H9 (cell line): ENCODE measurements at places on chromosomes 2 and 18. TPM values are rescaled to one million over a fixed set of nuclear protein-coding genes. Genes with fewer than 3 reads are reported as not detected.

Gene NT5C1B
- not detected in 2 replicates for total RNA-seq

Gene NEUROD1
- not detected in 2 replicates for total RNA-seq

Gene BMP10
- not detected in 2 replicates for total RNA-seq

Gene C18orf54
- 21.6 and 23.2 TPM in 2 replicates for total RNA-seq

Gene PPIG
- total RNA-seq = 66.2 and 68.9 TPM in 2 replicates

Gene GPBAR1
- 0.37 and 0.44 TPM in 2 replicates for total RNA-seq

GRCh38 chr2:168649105-168649504 is 153.3 kb upstream of the NOSTRIN start:
- H3K4me3 ChIP-seq = no peak overlapping the region
- H3K4me1 ChIP-seq = no peaks in the 10 kb centered on the region; the same call in 1 of the 2 replicates
- DNase-seq = no peak
- no peak overlapping the region for H3K27ac ChIP-seq
- 0 out of 2 replicates have a peak, but pooled peaks cover 3% of the 10 kb centered on the region for H3K36me3 ChIP-seq
- H3K27me3 ChIP-seq = no peaks in the 10 kb centered on the region

GRCh38 chr18:24486684-24487083 is 26.2 kb downstream of the HRH4 start:
- no peak overlapping the region for H3K4me3 ChIP-seq
- no peaks in the 10 kb centered on the region for H3K36me3 ChIP-seq
- H3K4me1 ChIP-seq = no peaks in the 10 kb centered on the region

- no peak for DNase-seq
- peaks cover 73% of the 10 kb centered on the region for H3K36me3 ChIP-seq
- no peaks in the 10 kb centered on the region for H3K4me1 ChIP-seq
- H3K4me3 ChIP-seq = no peak overlapping the region
Measured at GRCh38 chr2:206031950-206032567, 53.9 kb downstream of the INO80D start.

- H3K27ac ChIP-seq = no peak overlapping the region
- H3K27me3 ChIP-seq = no peaks in the 10 kb centered on the region
- DNase-seq = no peak
- no peaks in the 10 kb centered on the region for H3K36me3 ChIP-seq
- H3K4me1 ChIP-seq = no peaks in the 10 kb centered on the region
- no peak overlapping the region for H3K4me3 ChIP-seq
Measured at GRCh38 chr2:109475531-109476210, 138.1 kb downstream of the SEPTIN10 start.

- no peaks in the 10 kb centered on the region for H3K27me3 ChIP-seq
- H3K4me3 ChIP-seq = no peak overlapping the region
- no peaks in the 10 kb centered on the region for H3K4me1 ChIP-seq
- peaks cover 80% of the 10 kb centered on the region for H3K36me3 ChIP-seq
Measured at GRCh38 chr2:238069877-238070276, 9.1 kb downstream of the SCLY start.

GRCh38 chr2:31523871-31524492 is 56.8 kb downstream of the SRD5A2 start:
- no peaks in the 10 kb centered on the region for H3K27me3 ChIP-seq
- no peaks in the 10 kb centered on the region for H3K4me1 ChIP-seq
- H3K27ac ChIP-seq = no peak overlapping the region
- H3K36me3 ChIP-seq = no peaks in the 10 kb centered on the region

DNA sequence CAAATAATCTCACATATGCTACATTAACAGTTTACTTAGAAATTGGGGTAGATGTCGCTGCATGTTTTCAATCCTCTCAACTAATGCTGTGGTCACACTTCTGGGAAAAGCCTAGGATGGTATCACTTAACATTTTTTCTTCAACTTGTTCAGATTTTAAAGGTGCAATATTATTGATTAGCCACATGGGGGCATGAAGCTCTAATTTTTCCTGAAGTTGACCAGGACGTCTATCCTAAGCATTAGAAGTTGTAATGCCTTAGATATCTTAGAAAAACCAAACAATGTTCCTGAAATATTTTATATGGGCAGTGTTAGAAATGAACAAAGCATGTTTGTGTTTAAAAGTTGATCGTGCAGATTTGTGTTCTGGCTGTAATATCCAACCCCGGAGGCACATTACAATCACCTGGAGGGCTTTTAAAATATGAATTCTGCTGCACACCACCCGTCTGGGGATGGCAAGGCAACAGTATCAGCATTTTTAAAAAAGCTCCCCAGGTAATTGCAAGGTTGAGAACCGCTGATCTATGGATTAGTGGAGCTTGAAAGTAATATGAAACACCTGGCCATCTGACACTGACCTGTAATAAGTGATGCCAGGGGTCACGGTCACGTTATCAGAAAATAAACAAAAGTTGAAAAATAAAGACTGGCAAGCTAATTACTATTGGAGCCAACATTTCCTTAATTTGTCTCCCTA is 100.5 kb upstream of the LMAN1 start:
- H3K4me1 ChIP-seq = no peaks in the 10 kb centered on the region
- no peak overlapping the region for H3K27ac ChIP-seq
- no peaks in the 10 kb centered on the region for H3K27me3 ChIP-seq

DNA sequence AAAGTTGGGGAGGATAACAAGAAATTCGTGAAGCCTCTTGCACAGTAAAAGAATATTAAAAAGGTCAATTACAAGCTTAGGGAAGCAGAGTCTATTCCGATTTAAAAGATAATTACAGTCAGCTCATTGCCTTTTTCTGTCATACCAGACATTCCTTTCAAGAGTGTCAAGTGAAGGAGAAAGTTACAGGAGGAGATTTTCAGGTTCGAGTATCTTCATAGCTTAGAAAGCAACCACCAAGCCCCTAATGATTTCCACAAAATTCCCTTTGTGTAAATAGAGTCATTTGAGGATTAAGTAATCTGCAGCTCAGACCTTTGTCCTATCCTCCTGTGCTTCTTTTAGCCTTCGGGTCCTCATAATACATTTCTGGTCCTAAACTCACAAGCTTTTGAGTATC is 414.9 kb downstream of the CDH2 start:
- no peak overlapping the region for H3K27ac ChIP-seq
- H3K4me3 ChIP-seq = no peak overlapping the region
- DNase-seq = no peak
- no peaks in the 10 kb centered on the region for H3K36me3 ChIP-seq
- peaks cover 7% of the 10 kb centered on the region for H3K4me1 ChIP-seq

- H3K4me1 ChIP-seq = peaks cover 2% of the 10 kb centered on the region
- H3K27me3 ChIP-seq = no peaks in the 10 kb centered on the region
- H3K4me3 ChIP-seq = no peak overlapping the region
- DNase-seq = no peak
- H3K36me3 ChIP-seq = peaks cover 31% of the 10 kb centered on the region
Measured at GRCh38 chr2:201983174-201983573, 50.5 kb upstream of the FZD7 start.

- no peak overlapping the region for H3K27ac ChIP-seq
- no peaks in the 10 kb centered on the region for H3K4me1 ChIP-seq
- no peaks in the 10 kb centered on the region; the same call in 1 of the 3 replicates for H3K36me3 ChIP-seq
- no peaks in the 10 kb centered on the region for H3K27me3 ChIP-seq
Measured at GRCh38 chr2:159227467-159227866, 59.0 kb downstream of the WDSUB1 start.

DNA sequence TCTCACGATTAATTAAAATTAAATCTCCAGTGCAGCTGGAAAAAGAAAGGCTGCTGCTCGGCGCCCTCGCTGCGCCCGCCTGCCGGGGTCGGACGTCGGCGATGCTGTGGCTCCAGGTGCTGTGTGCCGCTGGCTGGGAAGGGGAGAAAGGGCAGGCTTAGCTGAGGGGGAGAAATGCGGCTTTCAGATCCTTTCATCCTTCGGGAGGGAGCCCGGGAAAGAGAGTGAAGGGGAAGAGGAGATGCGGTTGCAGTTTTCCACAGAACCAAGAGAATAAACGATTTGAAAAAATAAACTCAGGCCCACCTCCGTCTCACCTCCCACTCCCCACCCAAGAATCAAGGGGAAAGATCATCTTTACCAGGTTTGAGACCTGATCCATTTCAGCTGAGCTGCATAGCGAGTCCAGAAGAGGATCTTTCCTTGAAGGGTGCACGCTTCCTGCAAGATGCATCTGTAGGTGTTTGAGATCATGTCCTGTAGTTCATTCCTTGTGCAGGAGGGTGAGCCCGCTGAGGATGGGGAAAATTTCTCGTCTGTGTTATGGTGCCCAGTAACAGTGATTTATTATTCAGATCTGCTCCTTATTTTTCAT is 495 bp downstream of the TMEM169 start:
- H3K27me3 ChIP-seq = no peaks in the 10 kb centered on the region; the same call in 1 of the 2 replicates
- no peak overlapping the region for H3K27ac ChIP-seq
- no peaks in the 10 kb centered on the region; the same call in 1 of the 2 replicates for H3K36me3 ChIP-seq
- peak; percentile 33 for DNase-seq
- H3K4me1 ChIP-seq = peaks cover 12% of the 10 kb centered on the region

- H3K36me3 ChIP-seq = no peaks in the 10 kb centered on the region
- no peaks in the 10 kb centered on the region for H3K4me1 ChIP-seq
- no peak for DNase-seq
- H3K27me3 ChIP-seq = no peaks in the 10 kb centered on the region
- no peak overlapping the region for H3K4me3 ChIP-seq
- H3K27ac ChIP-seq = no peak overlapping the region
Measured at GRCh38 chr18:55119434-55119833, 160.2 kb upstream of the CCDC68 start.

DNA sequence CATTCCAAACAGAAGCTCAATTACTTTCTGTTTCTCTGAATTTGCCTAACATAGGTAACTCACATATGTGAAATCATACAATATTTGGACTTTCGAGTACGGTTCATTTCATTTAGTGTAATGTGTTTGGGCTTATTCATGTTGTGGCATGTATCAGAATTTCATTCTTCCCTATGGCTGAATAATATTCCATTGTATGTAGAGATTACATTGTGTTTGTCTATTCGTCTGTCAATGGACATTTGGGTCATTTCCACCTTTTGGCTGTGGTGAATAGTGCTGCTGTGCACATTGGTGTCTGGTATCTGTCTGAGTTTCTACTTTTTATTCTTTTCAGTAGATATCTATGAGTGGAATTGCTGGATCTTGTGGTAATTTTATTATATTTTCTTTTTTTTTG is 43.9 kb downstream of the LBH start:
- H3K4me1 ChIP-seq = no peaks in the 10 kb centered on the region
- no peak overlapping the region for H3K27ac ChIP-seq
- no peaks in the 10 kb centered on the region for H3K27me3 ChIP-seq
- no peak overlapping the region for H3K4me3 ChIP-seq

GRCh38 chr2:241492174-241492565 is 16.2 kb downstream of the STK25 start:
- H3K27me3 ChIP-seq = no peaks in the 10 kb centered on the region
- H3K27ac ChIP-seq = no peak overlapping the region
- no peak overlapping the region for H3K4me3 ChIP-seq
- no peaks in the 10 kb centered on the region for H3K4me1 ChIP-seq
